Mammary epithelial cell (primary cell): ENCODE measurements at places on chromosomes 6 and 20. TPM values are rescaled to one million over a fixed set of nuclear protein-coding genes. Genes with fewer than 3 reads are reported as not detected.

- DNase-seq, result no peak
These were observed 5.6 kb upstream of the BTBD3 start for GRCh38 chr20:11912013-11912658.

GRCh38 chr6:146923205-146923833 is 280.9 kb upstream of the STXBP5 start:
- no peak for DNase-seq

DNA sequence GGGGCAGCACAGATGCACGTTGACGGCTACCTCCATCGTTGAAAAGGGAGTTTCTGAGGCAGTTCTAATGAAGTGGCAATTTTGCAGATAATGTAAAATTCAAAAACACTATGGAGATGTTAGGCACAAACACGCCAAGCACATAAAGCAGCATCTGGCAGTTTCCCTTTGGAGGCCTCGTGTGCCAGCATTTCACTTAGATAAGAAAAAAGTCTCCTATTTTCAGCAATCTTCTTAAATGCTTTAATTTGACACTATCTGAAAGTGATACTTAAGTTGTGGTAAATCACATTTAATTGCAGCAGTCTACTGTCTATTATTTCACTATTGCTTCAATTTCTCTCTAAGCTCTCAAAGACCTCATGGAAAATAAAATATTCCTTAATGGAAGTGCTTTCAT is 125.3 kb upstream of the PROKR2 start:
- no peak for DNase-seq

RGS17 gene
- 0.50 TPM for total RNA-seq

- DNase-seq, result no peak
These were observed 314.3 kb downstream of the EPHA7 start for GRCh38 chr6:93105017-93105416.

LY6G6C gene
- not detected for total RNA-seq

DNA sequence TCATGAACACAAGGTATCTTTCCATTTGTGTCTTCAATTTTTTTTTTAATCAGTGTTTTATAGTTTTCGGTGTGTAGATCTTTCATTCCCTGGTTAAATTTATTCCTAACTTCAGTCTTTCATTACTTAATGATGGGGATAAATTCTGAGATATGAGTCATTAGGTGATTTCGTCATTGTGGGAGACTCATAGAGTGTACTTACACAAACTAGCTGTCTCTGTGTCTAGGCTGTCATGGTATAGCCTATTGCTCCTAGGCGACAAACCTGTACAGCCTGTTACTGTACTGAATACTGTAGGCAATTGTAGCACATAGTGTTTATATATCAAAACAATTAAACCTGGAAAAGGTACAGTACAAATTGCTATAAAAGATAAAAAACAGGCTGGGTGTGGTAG is 42.1 kb downstream of the SMAP1 start:
- DNase-seq, result peak; percentile 76
